ENCODE measurements at places on chromosomes 7 and 10.

- no peak for DNase-seq
Measured at GRCh38 chr10:121326905-121327304, 271.3 kb downstream of the FGFR2 start.

- no peak for DNase-seq
Measured at GRCh38 chr10:126844406-126844805, 60.8 kb upstream of the DOCK1 start.

- DNase-seq = no peak
Measured at GRCh38 chr10:72953687-72954086, 919 bp downstream of the PLA2G12B start.

GRCh38 chr10:113139699-113140098 is 189.7 kb downstream of the TCF7L2 start:
- DNase-seq = no peak

DNA sequence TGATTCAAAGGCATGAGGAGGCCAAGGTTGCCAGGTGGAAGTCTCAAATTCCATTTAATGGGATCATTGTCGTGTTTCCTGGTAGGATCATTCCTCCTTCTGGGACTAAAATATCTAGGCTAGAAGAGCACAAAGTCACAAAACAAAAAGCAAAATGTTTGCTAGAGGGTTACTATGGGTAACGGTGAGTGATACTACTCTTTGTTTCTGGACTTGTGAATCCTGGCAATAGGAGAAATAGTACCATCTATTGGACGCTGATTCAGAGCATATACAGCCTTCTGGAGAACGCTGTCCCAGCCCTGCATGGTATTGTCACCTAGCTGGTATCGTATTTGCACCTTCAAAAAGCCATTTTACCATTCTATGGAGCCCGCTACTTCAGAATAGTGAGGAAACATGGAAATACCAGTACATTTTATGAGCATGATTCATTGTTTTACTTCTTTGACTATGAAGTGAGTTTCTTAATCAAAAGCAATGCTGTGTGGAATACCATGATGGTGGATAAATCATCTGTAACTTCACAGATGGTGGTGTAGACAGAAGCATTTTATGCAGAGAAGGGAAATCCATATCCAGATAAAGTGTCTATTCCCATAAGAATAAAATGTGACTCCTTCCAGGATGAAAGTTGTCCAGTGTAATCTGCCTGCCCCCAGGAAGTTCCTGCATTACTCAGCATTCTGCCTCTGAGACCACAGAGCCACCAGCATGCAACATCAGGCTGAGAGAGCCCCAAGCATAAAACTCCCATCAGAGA is 361.0 kb downstream of the ETV1 start:
- DNase-seq = no peak

- no peak for DNase-seq
Measured at GRCh38 chr10:88281592-88282347, 301.3 kb downstream of the RNLS start.

DNA sequence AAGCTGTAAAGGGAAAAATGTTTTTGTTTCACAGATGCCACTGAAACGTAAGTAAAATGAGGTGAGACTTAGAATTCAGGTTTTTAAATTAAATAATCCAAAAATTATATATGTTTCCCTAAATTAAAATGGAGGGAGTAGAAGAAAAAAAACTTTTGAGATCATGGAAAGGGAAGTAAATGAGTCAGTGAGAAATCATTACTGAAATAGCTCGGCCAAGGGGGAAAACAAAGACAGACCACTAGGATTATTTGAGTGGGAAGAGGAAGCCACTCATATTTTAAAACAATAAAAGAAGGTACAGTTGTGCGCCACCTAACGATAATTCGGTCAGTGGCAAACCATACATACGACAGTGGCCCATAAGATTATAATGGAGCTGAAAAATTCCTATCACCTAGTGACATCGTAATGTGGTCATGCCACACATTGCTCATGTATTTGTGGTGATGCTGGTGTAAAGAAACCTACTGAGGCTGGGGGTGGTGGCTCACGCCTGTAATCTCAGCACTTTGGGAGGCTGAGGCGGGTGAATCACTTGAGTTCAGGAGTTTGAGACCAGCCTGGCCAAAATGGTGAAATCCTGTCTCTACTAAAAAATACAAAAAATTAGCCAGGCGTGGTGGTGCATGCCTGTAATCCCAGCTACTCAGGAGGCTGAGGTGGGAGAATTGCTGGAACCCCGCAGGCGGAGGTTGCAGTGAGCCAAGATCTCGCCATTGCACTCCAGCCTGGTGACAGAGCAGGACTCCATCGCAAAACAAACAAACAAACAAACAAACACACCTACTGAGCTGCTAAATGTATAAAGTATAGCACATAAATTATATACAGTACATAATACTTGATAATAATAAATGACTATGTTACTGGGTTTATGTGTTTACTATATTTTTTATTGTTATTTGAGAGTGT is 64.7 kb downstream of the MKX start:
- DNase-seq = no peak

- DNase-seq = no peak
Measured at GRCh38 chr7:125445836-125446235, 516.2 kb upstream of the POT1 start.

GRCh38 chr10:79159785-79160184 is 91.0 kb downstream of the ZMIZ1 start:
- DNase-seq = no peak

- no peak for DNase-seq
Measured at GRCh38 chr10:19944911-19945663, 128.9 kb downstream of the PLXDC2 start.

GRCh38 chr10:61271127-61271780 is 181.9 kb downstream of the TMEM26 start:
- DNase-seq = no peak

DNA sequence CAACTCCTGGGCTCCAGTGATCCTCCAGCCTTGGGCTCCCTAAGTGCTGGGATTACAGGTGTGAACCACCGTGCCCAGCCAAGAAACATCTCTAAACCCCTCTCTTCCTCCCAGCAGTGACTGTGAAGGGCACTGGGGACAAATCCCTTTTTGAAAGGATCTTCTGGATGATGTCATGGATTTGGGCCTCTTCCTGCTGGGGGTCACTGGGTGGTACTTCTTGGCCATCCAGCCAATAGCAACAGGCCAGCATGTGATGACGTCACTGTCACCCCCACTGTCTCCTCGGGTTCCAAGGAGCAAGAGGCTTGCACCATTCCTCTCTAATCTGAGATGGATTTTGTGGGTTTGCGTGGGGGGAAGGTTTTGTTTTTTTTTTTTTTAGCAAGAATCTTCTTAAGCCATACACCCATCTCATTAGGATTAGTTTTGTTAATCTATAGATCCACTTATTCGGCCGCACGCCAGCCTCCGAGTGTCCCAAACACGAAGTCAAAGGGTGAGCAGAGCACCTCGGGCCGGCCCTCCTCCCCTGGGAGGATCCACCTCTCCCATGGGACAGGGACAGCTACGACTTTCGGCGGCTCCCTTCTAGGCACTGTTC is 29.4 kb upstream of the TNRC18 start:
- no peak for DNase-seq

GRCh38 chr10:131689954-131690757 is 210.7 kb upstream of the PPP2R2D start:
- DNase-seq = no peak

- DNase-seq = no peak
Measured at GRCh38 chr7:28754027-28754426, 204.1 kb downstream of the TRIL start.

DNA sequence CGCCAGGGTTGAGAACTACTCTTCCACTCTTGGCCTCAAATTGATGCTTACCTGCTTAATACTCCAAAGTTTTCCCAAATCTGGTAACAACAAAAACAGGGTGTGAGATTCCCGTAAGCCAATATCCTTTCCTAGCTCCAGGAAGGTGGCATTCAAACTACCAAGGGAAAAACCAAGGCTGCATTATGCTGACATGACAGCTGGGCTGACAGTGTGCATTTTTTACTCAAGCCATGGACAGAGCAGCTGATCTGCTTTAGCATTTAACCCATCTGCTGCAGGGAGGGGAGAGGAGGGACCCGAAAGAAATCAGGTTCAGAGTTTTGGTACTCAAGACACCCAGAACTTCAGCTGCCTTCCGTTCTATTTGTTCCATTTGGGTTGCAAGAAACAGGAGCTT is 49.8 kb upstream of the RAPGEF5 start:
- DNase-seq = no peak

GRCh38 chr10:80277567-80278250 is 11.7 kb downstream of the MAT1A start:
- no peak for DNase-seq

DNA sequence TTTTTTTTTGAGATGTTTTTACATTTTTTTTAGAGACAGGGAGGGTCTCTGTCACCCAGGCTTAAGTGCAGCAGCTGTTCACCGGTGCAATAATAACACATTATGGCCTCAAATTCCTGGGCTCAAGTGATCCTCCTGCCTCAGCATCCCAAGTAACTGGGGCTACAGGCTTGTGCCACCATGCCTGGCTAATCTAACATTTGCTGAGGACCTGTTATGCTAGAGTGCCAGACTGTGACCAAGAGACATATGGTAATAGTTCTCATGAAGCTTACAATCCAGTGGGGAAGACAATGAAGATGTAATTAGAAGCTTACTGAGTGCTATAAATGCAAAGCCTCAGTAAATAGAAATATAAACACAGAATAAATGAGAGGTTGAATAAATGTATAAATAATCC is 17.6 kb upstream of the ORC5 start:
- no peak for DNase-seq

DNA sequence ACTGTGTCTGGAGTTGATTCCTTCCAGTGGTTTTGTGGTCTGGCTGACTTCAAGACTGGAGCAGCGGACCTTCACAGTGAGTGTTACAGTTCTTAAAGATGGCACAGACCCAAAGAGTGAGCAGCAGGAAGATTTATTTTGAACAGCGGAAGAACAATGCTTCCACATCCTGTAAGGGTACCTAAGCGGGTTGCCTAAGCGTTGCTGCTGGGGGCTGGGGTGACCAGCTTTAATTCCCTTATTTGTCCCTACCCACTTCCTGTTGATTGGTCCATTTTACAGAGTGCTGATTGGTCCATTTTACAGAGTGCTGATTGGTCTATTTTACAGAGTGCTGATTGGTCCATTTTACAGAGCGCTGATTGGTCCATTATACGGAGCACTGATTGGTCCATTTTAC is 13.2 kb downstream of the AKR1B15 start:
- DNase-seq = no peak

- no peak for DNase-seq
Measured at GRCh38 chr7:37247861-37248260, 200.8 kb downstream of the ELMO1 start.

DNA sequence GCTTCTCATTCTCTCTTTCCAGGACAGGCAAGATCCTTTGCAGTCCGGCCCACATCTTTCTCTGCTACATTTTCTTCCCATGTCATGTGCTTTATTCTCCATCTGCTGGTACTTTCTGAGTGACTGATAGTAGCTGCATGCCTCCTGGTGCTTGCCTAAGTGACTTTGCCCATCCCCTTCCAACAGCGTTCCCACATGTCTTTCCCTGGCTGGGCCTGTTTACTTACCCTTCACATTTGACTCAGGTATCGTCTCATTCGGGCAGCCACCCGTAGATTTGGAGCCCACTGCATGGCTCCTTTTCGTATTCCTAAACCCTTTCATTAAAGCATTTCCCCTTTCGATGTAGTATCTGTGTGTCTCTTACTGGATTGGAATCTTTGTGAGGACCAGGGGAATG is 24.6 kb downstream of the TYW1 start:
- no peak for DNase-seq

- no peak for DNase-seq
Measured at GRCh38 chr7:106820321-106821217, 44.5 kb upstream of the PIK3CG start.

- no peak for DNase-seq
Measured at GRCh38 chr10:10020945-10021344, 996.7 kb upstream of the CELF2 start.

DNA sequence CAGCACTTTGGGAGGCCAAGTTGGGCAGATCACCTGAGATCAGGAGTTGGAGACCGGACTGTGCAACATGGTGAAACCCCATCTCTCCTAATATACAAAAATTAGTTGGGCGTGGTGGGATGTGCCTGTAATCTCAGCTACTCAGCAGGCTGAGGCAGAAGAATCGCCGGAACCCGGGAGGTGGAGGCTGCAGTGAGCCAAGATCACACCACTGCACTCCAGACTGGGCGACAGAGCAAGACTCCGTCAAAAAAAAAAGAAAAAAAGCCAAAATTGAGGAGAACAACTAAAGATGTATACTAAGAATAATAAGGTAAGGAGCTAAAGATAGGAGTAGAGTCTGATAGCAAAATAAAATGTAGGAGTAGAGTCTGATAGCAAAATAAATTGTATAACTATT is 251.0 kb downstream of the KCND2 start:
- no peak for DNase-seq

- DNase-seq = no peak
Measured at GRCh38 chr10:52269233-52269632, 44.8 kb upstream of the DKK1 start.

DNA sequence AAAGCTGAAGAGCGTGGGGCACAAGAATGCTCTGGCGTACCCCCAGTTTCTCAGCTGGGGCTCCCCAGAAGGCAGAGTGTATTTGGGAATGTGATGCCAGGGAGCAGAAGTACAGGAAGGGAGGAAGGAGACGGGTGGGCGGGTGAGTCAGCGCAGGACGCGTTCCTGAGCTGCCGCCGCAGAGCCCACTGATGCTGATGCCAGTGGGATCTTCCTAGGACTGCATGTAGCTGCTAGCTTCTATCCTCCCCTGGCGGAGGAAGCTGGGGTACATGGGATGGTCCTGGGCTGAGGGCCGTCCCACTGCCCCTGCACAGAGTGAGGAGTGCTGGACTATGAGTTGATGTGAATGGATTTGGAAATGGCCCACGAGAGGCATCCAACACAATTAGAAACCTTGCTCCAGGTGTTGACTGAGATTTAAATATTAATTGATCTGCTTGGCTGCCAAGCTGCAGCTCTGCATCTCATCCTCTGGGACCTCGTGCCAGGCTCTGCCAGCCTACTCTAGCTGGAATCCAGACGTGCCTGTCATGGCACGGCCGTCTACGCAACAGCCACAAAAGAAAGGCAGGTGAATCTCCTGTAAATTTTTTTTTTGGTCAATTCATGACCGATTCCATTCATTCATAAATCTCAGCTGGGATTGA is 66.2 kb upstream of the RHEB start:
- no peak for DNase-seq

GRCh38 chr7:50723173-50723572 is 59.5 kb downstream of the GRB10 start:
- DNase-seq = no peak
